Stimulated activated CD4-positive, alpha-beta T cell treated with anti-CD3 and anti-CD28 coated beads, Interleukin-2, amount 100 ng/mL, for 4 hours (primary cell): ENCODE measurements at places on chromosomes 3 and 15.

GRCh38 chr3:58658508-58658907 is 8.1 kb downstream of the FAM3D start:
- no peak for DNase-seq

GRCh38 chr3:183428447-183429211 is at the start of gene MCF2L2:
TSS of gene MCF2L2 (minus strand) at chr3:183428619. CDS start at chr3:183427977, 642 bp downstream.
- DNase-seq = peak; percentile 63

GRCh38 chr3:144663456-144664436 is 692.1 kb downstream of the DIPK2A start:
- DNase-seq = no peak

- no peak for DNase-seq
Observed at GRCh38 chr3:61645148-61645547, 83.8 kb downstream of the PTPRG start.

DNA sequence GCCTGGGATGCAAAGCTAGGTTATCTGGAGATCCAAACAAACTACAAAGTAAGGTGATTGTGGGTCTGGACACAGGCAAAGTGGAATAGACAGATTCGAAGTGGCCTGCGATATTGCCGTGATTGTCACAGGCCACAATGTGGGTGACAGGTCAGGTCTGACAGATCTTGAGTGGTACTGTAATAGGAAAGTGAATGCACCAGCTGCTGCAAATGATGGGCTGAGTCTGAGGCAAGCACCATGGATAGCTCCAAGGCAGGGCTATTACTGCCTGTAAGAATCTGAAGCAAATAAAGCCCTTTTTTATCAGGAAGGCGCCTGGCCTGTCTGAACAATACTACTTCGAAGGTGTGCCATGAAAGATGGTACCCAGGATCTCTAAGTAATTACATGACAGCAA is 10.0 kb downstream of the ARMC8 start:
- no peak for DNase-seq

DNA sequence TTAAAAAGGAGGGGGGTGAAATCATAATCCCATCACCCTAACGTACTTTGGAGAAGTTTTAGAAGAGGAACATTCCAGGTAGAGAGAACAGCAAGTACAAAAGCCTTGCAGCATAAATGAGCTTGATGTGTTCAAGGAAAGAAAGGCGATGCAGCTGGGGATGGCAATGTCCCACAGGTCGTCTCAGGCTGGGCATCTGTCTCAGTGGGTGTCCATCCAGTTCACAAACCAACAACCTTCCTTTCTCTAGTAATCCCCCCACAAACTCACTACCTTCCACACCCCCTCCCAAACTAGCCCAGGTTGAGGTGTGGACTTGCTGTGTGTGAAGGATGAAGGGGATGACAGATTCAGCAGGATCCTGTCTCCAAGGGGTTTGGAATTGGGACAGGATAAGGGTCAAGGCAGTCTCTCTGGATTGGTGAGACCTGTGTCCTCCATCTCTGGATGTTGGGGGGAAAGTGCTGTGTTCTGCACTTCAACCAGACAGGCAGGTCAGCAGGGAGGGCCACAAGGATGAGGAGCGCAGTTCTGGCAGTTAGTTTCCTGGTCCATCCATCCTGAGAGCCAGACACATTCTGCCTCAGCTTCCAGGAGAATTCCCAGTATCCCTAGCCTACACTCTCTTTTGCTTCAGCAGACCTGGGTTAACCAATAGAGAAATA is 1.7 kb upstream of the ESYT3 start:
- no peak for DNase-seq

- no peak for DNase-seq
Observed at GRCh38 chr3:151770956-151771355, 37.2 kb downstream of the AADACL2 start.

DNA sequence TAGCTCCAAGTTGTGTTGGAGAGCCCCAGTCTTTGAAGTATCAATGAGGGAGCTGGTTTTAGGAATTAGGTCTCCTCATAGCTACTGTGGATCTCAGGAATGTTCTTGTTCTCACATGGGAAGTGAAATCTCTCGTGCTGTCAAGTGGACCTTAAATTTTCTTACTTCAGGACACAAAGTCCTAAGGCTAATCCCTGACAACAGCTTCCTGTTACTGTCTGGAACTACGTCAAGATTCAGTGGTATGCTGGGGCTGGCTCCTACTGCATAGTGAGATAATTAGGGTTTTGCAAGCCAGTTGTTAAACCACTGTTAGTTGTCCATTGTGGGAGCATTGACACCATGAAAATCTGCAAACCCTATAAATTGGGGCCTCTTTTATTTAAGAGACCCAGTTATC is 22.8 kb downstream of the MESP1 start:
- no peak for DNase-seq

- DNase-seq = no peak
Observed at GRCh38 chr3:33006571-33007286, 55.3 kb downstream of the CCR4 start.

GRCh38 chr3:37219266-37219665 is 44.9 kb upstream of the LRRFIP2 start:
- DNase-seq = no peak

- DNase-seq = no peak
Observed at GRCh38 chr3:105866656-105867653, 1.9 kb downstream of the CBLB start.

GRCh38 chr15:43941555-43941954 is 114.8 kb downstream of the WDR76 start:
- no peak for DNase-seq

GRCh38 chr15:93917181-93917580 is 314.2 kb upstream of the MCTP2 start:
- DNase-seq = no peak

DNA sequence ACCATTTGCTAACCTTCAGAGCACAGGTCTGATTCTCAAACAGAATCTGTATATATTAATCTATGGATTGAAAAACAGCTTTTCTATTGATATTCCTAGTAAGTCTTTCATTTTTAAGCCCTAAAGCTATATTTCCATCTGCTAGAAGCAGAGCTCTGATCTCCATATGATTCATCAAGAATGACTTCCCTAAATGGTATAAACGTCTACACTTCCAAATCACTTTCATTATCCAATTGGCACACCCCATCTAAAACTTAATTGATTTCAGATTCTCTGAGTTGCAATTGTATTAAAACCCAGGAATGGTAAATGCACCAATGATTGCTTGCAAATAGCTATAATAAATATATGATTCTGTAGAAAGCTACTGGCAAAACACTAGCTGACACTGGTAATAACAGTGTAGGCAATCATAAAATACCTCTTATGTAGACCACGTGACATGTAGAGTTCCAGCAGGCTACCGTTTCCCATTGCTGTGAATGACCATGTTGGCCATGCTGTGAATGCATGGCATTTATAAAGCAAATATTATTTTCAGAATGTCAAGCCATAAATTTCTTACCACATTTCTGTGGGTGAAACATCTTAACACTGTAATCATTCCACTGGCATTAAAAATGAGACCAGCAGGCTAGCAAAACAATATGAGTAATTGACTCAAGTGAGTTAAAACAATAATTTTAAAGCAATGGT is 226.0 kb downstream of the ZMAT3 start:
- DNase-seq = no peak

- no peak for DNase-seq
Observed at GRCh38 chr15:74630284-74631086, 14.8 kb downstream of the CLK3 start.

GRCh38 chr3:40583691-40584090 is 58.9 kb downstream of the ZNF621 start:
- DNase-seq = no peak

GRCh38 chr15:98861188-98861587 is 146.4 kb downstream of the PGPEP1L start:
- no peak for DNase-seq
